ENCODE measurements at places on chromosomes 5 and 9.

DNA sequence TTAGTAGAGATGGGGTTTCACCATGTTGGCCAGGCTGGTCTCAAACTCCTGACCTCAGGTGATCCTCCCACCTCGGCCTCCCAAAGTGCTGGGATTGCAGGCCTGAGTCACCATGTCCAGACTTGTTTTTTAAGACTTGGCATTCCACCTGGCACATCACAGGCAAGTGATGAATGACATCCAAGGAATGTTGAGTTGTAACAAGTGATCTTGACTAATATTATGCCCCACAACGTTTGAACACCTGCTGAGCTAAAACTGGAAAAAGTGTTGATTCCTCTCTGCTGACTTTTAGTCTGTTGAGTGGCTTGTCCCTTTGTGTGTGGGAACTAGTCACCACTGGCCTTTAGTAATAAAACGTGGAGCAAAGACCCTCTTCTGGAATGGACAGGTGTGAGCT is 54.6 kb downstream of the SUB1 start:
- no peak for DNase-seq

- DNase-seq = no peak
Measured at GRCh38 chr5:163475411-163475810, 15.0 kb downstream of the HMMR start.

DNA sequence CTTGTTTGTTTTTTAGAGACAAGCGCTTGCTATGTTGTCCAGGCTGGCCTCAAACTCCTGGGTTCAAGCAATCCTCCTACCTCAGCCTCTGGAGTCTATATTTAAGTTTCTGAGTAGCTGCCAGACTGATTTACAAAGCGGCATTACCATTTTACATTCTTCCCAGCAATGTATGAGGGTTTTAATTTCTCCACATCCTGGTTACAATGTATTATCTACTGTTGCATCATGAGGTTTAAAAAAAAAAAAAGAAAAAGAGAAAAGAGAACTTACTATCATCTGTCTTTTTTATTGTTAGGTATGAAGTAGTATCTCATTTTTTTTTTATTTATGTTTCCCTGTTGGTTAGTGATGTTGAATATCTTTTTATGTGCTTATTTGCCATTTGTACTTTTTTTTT is 18.9 kb upstream of the CLINT1 start:
- no peak for DNase-seq

DNA sequence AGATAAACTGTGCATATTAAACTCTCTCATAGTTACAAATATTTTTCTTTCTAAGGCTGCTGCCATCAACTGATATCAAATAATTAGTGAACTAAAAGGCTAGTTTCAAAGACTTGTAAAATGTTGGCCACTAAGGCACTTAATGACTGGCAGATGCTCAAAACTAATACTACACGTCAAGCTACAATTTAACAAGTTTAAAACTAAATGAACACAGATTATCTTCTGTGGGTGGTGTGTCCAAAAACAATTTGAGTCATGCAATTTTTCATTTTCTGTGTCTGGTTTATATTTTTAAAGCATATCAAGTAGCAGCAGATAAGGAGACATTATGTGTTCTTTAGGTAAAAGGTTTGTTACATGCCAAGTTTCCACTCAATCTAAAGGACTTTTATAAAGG is 665.1 kb downstream of the EFNA5 start:
- no peak for DNase-seq

- DNase-seq = no peak
Measured at GRCh38 chr5:7805379-7805778, 45.6 kb downstream of the CFAP90 start.

- DNase-seq = no peak
Measured at GRCh38 chr5:53782620-53783019, 222.2 kb downstream of the NDUFS4 start.

- DNase-seq = no peak
Measured at GRCh38 chr5:4627929-4628328, 512.2 kb upstream of the ADAMTS16 start.

GRCh38 chr9:31542384-31543055 is 841.9 kb upstream of the ACO1 start:
- peak; percentile 7 for DNase-seq

DNA sequence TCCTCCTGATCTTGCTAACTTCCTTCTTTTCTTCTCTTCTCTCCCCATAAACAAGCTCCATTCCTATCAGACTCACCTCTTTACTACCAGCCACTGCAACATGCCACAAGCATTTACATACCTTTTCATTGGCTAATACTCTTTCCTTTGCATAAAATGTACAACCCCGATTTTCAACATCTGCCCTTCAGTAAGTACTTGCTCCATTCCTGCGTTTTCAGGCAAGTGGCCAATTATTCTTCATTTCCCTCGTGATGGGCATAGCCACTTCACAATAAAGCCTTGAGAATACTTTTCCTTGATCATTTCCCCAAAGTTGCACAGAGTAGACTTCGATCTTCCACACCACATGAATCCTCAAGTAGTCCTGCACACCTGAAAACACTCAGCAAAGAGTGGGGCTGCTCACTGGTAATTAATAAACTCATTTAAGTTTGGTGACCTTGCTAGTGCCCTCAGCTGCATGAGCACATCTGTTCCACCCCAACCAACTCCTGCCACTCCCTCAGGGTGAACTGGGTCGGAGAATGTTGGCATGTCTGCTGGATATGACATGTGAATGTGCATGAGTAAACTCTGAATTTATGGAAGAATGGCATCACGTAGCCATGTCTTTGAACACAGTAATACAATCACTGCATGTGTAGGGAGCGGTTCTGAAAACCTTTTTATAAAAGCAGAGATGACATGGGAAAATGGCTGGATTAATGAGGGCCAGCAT is 535.8 kb downstream of the SEMA5A start:
- no peak for DNase-seq

DNA sequence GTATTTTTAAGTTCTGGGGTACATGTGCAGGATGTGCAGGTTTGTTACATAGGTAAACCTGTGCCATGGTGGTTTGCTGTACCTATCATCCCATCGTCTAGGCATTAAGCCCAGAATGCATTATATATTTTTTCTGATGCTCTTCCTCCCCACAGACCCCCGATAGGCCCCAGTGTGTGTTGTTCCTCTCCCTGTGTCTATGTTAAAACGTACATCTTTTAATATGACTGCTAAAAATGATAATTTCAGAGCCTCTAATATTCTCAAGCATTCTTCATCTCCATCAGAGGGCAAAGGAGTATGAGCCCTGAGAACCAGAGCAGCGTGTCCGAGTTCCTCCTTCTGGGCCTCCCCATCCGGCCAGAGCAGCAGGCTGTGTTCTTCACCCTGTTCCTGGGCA is at the start of gene OR1J2:
Gene OR1J2, plus strand, starts transcription at position 301 of the 400 bp plus-strand sequence. Its CDS starts 0 bp downstream, at position 301.
- no peak for DNase-seq

DNA sequence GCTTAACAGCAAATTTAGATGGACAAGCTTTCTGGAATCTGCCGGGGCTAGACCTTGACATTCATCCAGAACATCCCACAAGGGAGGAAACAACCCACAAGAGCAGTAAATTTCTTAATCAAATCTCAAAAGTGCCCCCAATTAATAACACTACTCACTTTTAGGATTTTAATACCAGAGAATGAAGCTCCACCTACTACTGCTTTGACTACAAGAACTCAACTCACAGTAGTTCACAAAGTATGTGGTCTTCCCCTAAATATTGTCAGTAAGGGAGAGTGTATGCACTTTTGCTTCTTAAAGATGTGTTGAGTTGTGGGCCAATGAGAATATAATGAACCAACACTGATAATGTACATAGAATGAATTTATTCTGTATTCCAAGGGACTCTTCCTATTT is 94.7 kb downstream of the EBF1 start:
- DNase-seq = no peak

DNA sequence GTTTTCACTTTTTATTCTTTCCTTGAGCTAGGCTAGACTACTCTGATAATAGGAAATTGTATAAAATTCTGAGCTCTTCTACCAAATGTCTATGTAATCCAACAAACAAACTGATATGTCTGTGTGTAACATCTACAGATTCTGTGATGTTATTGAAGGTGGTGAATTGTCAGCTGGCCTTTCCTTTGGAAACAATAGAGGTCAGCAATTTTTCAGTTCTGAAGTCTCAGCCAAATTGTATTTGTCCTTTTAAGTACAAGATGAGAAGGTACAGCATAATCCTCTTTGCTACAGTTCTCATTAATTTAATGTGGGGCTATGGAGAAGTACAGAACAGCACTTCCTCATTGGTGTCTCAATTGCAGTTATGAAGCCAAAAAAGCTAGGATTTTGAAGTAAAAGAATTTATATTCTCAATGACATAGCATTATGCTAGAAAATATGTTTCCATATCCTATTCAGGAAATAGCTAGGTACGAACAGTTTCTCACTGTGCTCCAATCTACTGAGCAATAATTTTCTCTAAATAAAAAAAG is 198.0 kb downstream of the HINT1 start:
- no peak for DNase-seq

DNA sequence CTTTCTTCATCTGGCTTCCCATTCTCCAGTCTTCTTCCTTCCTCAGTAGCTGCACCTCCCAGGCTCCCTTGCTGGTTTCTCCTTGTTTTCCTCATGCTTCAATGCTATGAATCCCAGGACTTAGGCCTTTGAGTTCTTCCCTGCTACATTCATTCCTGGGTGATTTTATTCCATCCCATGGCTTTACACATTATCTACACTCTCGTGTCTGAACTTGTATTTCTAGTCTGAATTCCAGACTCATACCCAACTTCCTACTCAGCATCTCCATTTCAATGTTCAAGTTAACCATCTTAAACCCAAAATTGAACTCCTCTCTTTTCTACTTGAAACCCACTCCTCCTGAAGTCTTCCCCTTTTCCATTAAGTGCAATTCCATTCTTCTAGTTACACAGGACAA is 20.0 kb downstream of the SLC24A2 start:
- DNase-seq = no peak

- no peak for DNase-seq
Measured at GRCh38 chr5:102975457-102976182, 144.3 kb downstream of the GIN1 start.

GRCh38 chr5:159620853-159621540 is 290.7 kb upstream of the IL12B start:
- no peak for DNase-seq

DNA sequence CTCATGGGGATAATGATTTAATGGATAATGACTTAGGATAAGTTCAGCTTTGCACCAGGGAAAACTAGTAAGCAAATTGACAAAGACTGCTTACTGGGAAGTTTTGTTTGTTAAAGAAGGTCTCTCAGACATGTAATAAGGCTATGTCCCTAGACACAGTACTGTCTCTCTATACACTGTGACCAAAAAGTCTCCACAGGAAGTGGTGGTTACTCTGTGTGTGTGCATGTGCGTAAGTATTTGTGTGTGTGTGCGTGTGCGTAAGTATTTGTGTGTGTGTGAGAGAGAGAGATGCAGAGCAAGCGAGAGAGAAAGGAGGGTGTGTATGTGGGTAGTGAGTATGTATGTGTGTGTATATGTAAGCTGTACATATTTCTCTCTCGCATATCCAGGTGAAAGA is 229.6 kb downstream of the GLIS3 start:
- no peak for DNase-seq

- DNase-seq = no peak
Measured at GRCh38 chr9:15843931-15844330, 291.1 kb downstream of the CCDC171 start.

DNA sequence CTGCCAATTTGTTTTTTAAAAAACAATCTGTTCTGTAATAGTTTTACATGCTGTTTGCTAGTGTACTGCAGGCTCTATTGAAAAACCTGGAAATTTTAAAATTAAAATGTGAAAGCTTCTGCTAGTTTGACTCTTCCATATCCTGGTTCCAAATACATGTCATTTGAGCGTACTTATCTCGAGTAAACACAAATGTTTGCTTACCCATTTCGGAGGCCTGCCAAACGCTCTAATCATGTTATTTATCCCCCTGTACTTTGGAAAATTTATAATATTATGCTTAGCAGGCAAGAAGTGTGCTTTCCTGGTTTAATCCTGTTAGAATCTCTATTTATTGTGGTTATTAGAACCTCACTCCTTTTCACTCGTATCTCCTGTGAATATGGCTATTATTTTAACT is 476.8 kb upstream of the CYLC2 start:
- DNase-seq = no peak

GRCh38 chr9:91681461-91682305 is 258.1 kb upstream of the NFIL3 start:
- peak; percentile 79 for DNase-seq

DNA sequence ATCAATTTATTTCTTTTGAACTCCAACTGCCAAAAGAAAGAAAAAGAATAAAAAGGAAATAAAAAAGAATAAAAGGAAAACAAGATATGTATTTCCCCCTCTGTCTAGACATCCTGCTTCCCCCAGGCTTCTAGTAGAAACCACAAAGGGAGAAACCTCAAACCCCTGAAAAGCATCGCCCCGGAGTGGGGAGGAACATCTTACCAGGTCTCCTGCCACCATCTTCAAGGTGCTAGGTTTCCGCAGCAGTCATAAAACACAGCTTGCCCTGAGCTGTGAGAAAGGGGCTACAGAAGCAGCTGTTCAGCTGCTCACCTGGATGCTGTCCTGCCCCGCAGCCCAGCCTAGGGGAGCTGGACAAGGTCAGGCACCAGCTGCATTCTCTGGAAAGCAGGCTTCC is 487.7 kb downstream of the GADD45G start:
- no peak for DNase-seq

DNA sequence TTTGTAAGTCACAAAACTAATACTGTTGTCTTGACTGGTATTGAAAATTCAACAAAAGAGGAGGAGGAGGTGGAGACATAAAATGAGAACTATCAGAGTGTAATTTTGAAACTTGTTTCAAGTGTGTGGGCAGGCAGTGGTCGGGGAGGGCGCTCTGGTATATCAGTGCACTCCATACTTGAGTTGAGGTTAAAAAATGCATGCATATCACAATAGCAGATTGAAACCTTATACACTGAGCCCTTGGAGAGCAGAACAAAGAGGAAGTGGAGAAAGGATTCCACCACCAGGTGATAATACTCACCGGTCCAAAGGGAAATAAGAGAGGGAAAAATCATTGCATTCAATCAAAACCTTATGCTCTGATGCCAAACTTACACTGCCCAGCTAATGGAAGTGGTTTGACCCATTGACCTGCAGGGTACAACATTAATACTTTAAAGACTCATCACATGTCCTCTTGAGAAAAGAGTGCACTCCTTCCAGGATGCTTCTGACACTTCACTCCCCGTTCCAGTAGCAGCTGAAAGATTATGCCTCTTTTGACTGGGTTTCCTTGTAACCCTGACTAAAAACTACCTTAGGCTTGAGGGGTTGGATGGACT is 79.5 kb upstream of the FAM169A start:
- DNase-seq = peak; percentile 45

- DNase-seq = peak; percentile 50
Measured at GRCh38 chr9:19127871-19128500, 694 bp upstream of the PLIN2 start.

DNA sequence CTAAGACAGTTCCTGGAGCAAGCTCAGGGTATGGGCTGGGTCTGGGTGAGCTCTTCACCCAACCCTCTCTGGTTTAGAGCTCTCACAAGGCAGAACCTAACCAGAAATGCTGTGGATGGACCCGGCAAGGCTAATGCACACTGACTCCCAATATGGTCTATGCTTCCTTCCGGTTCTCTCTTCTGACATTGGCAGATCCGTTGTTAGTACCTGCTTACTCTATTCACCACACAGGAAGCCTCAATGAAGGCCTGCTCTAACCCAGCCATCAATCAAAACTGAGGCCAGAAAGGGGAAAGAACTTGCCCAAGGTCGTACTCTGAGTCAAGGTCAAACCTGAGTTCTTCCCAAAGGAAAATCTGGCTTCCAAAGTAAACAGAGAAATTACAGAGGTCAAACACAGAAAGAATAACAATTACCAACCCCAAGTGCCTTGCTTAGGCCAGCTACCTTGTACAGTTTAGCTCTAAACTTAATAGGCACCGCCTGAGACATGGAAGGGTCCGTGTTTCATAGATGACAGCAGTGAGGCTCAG is 46.0 kb upstream of the AKNA start:
- DNase-seq = no peak
